ENCODE measurements at places on chromosomes 1 and 21.

DNA sequence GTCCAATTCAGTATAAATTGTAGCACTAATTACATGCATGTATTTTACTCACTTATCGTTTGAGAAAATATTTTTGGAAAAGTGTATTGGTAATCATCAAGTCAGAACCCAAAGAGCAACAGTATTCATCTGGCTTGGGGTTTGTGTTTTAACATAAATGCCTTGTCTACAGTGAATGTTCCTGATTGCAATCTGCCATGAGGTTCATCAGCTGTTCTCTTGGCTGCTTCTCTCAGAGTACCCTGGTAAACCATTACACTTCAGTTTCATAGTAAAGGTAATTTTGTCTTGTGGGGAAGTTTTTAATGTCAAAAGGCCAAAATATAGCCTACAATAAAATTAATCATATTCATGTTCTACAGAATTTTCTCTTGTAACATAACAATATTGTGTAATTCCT lies 150.3 kb downstream of the IFI44 start:
- DNase-seq = no peak

DNA sequence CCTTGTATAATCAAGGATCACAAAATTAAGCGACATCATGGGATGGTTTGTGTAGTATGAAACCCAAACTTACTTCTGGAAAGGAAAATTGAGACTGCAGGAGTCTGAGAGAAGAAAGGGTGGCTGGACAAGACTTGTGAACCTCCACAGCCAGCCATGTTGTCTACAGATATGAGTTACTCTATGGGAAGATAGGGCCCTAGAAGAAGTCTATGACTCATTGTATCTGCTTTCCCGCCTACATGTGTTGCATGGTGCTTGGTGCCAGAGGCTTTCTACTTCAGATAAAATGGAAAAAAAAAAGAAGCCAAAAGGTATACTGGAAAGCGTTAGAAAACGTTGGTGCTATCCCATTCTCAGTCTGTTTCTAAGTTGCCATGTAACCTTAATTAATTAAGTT lies 18.7 kb upstream of the OR6N2 start:
- no peak for DNase-seq

- no peak for DNase-seq
Measured at GRCh38 chr1:198575798-198576641, 35.5 kb upstream of the ATP6V1G3 start.

DNA sequence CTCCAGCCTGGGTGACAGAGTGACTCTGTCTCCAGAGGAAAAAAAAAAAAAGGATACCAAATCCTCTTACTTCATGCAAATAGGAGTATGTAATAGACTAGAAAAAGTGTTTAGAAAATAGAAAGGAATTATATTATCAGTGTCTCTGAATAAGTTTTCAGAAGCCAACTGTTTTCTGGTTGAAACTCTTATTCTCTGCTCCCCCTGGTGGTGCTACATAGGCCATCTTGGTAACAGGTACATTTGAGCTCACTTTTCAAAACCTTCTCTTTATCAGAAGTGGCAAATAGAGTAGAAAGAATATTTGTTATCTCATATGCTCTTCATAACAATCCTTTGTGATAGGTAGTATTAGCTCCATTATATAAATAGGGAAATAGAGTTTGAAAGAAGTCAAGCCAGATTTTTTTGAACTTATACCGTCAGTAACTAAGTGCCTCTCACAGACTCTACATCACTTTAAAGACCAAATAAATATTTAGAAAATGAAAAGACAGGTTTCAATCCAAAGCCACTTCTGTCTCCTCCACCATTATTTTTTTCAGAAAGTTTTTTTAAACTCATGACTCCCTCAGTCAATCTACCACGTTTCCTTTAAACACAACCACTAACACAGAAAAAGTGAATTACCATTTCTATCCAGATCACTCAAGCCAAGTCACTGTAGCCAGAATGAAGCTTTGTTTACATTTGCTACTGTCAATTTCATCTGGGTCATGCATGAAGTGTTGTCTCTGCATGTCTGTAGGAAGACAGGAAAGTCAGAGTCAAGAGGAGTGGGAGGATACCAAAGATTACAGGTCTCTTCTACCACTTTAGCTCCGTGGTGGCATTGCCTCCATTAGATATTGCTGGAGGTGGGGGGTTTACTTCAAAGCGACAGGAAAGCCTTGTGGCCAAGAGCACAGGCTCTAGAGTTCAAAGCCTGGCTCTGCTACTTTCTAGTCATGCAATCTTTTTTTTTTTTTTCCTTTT lies 45.6 kb downstream of the IL23R start:
- DNase-seq = no peak

DNA sequence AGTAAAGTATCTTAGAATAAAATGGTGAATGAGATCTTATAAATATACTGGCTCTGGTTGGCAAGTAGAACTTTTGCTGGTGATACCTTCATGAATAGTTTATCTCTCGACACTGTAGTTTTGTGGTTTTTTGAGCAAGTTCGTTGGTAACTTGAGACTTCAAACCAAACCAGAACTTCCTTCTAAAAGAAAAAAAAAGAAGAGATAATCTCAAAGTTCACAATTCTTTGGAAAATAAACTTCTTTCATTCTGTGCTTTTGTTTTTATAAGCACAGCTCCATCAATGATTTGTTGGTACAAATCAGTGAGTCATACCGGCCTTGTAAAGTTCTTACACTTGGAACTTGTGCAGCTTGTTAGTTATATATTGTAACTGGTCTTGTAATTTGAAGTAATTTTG lies 2.3 kb downstream of the HIPK1 start:
- DNase-seq = no peak

DNA sequence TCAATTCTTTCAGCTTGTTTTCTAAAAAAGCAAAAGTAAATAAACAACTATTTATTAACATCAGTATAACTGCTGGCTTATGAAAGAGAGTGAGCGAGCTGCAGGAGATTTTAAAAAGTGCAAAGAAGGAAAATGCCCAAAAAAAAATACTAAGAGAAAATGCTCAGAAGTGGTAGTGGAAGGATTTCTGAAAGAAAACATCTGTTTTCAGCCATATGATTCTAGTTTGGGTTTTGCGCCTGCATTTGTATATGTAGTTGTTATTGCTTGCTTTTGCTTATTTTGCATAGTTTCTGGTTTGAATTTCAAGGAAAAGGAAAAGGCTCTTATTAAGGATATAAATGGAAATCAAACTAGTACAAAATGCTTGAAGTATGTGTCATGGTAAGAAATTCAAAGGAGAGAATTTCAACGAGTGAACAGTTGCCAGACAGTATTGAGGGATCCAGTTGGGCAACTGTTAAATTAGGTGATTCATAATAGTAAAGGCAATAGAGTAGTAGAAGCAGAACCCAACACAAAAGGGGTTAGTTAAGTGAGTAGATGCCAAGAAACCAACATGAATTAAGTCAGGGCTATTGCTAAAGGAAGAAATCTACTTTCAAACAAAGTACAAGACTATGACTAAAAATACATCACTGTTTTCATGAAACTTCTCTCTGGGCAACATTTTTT lies 1.2 kb downstream of the GBP5 start:
- no peak for DNase-seq

GRCh38 chr21:41744028-41744930 lies 22.6 kb downstream of the RIPK4 start:
- no peak for DNase-seq

DNA sequence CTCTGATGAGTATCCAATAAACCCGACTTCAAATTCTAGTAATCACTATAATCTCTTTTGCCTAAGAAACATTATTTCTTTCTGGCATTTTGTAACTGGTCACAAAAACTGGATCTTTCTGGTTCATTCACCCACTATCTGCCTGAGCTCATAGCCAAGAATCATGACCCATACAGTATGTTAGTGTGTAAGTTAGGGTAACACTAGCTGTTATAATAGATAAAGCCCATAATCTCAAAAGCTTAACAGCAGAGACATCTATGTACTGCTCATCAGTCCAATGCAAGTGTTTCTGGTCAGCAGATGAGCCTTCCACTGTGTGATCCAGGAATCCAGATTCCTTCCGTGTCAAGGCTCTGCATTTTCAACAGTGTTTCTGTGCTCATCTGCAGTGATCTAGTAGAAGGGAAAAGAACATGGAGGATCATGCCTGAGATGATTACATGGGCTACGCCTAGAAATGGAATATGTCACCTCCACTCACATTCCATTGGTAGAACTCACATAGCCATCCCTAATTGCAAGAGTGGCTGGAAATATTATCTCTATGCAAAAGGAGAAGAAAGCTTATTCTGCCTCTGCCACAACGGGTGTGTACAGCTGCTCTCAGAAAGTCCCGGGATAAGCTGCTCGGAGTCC lies 27.7 kb downstream of the RRAGC start:
- DNase-seq = no peak

DNA sequence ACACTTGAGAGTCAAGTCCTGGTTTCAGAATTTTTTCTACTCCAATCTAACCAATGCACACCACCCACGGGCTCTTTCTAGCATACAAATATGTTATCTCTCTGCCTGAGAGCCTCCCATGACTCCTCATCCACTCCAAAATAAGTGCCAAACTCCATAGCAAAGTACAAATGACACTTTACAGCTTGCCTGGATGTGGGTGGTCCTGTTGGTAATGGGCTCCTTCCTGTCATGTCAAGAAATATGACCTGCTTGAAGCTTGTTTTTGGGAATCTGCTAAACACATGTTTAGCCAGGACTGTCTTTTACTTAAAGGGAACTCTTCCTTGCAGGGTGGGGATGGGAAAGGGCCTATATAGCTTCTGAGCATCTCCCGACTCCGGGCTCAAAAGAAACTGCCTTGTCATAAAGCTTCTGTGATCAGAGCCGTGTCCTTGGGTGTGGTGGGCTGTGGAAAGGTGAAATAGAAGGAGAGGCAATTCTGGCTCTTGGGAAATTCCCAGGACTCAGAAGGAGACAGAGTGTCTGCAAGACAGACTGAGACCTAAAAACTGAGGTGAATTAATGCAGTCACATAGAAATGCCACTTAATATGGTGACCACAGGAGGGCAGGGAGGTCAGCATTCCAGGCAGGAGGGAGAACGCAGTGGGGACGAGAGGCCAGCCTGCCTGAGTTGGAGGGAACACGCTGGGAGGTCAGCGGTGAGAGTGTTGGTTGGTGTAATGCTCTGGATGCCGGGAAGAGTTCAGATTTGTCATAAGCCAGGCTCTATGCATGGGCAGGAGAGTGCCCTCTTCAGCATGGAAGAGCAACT lies 6.1 kb upstream of the IGFN1 start:
- DNase-seq = no peak

- DNase-seq = no peak
Measured at GRCh38 chr1:91805311-91805801, 80.6 kb downstream of the TGFBR3 start.

Measured in stimulated activated CD4-positive, alpha-beta T cell treated with anti-CD3 and anti-CD28 coated beads, TNF-alpha, amount 100 ng/mL, for 1 hour (primary cell).